Caco-2 (cell line): ENCODE measurements at places on chromosomes 6 and 20. TPM values are rescaled to one million over a fixed set of nuclear protein-coding genes. Genes with fewer than 3 reads are reported as not detected.

GRCh38 chr6:50707652-50708300 is 5.5 kb upstream of the TFAP2D start:
- no peak for DNase-seq
- H3K4me3 ChIP-seq: no peak overlapping the region
- no peaks in the 10 kb centered on the region for H3K4me1 ChIP-seq
- H3K36me3 ChIP-seq: no peaks in the 10 kb centered on the region

DNA sequence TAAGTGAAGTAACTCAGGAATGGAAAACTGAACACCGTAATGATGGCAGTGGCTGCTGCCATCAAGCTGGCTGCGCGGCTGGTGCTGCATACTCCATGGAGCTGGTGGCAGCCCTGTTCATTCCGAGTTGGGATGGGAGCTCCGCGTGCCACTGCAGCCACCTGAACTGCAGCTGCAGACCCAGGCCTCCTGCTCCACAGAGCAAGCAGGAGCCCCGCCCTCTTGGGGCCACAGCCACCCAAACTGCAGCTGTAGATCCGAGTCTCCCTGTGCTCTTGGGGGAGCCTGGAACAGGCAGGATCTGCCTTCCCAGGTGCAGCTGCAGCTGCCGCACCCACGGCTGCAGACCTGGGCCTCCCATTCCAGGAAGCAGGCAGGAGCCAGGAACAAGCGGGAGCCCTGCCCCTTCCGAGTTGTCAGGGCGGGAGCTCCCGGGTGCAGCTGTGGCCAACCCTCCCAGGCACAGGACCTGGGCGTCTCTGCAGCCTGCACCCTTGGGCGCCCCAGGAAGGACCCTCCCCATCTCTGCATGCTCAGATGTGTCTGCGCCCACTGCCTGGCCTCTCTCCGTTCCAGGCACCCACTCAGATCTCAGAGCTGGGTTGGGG is 120.2 kb downstream of the GMPR start:
- H3K27ac ChIP-seq: no peak overlapping the region
- no peak overlapping the region for H3K4me3 ChIP-seq
- H3K36me3 ChIP-seq: no peaks in the 10 kb centered on the region
- no peaks in the 10 kb centered on the region for H3K4me1 ChIP-seq
- H3K27me3 ChIP-seq: no peaks in the 10 kb centered on the region; the same call in 1 of the 2 replicates

GRCh38 chr6:106050538-106050937 is 35.6 kb upstream of the PRDM1 start:
- H3K4me1 ChIP-seq: peaks cover 87% of the 10 kb centered on the region
- no peaks in the 10 kb centered on the region for H3K27me3 ChIP-seq
- H3K4me3 ChIP-seq: no peak overlapping the region
- no peaks in the 10 kb centered on the region for H3K36me3 ChIP-seq
- DNase-seq: no peak

- no peaks in the 10 kb centered on the region for H3K27me3 ChIP-seq
- no peak for DNase-seq
- H3K4me3 ChIP-seq: no peak overlapping the region
- H3K27ac ChIP-seq: no peak overlapping the region
Measured at GRCh38 chr6:111792914-111793700, 80.1 kb downstream of the FYN start.

- H3K36me3 ChIP-seq: no peaks in the 10 kb centered on the region; the same call in 1 of the 2 replicates
- peak; percentile 48 for DNase-seq
- peak overlapping the region; percentile 68 for H3K4me3 ChIP-seq
- peaks cover 13% of the 10 kb centered on the region for H3K4me1 ChIP-seq
Measured at GRCh38 chr6:43368259-43369160, 937 bp downstream of the ZNF318 start.

- DNase-seq: peak; percentile 33
- no peaks in the 10 kb centered on the region for H3K27me3 ChIP-seq
- no peak overlapping the region for H3K4me3 ChIP-seq
Measured at GRCh38 chr6:12718015-12718414, 1.4 kb downstream of the PHACTR1 start.

Gene PRDM1
- total RNA-seq: 10.4 and 11.4 TPM in 2 replicates

Gene HLA-F
- 4.4 and 4.7 TPM in 2 replicates for total RNA-seq
